ENCODE measurements at places on chromosomes 2 and 18.

- no peak for DNase-seq
Measured at GRCh38 chr18:79552696-79553095, 126.9 kb upstream of the CTDP1 start.

GRCh38 chr18:48002933-48003365 lies 72.5 kb upstream of the SMAD2 start:
- DNase-seq = no peak

GRCh38 chr18:849021-849420 lies 37.0 kb upstream of the YES1 start:
- DNase-seq = no peak

- no peak for DNase-seq
Measured at GRCh38 chr18:79851950-79852349, 54.2 kb downstream of the KCNG2 start.

GRCh38 chr2:218282173-218282991 lies 9.9 kb downstream of the TMBIM1 start:
- no peak for DNase-seq

- no peak for DNase-seq
Measured at GRCh38 chr2:139077099-139077737, 297.0 kb upstream of the NXPH2 start.

- no peak for DNase-seq
Measured at GRCh38 chr2:1049691-1050090, 99.0 kb downstream of the SNTG2 start.

DNA sequence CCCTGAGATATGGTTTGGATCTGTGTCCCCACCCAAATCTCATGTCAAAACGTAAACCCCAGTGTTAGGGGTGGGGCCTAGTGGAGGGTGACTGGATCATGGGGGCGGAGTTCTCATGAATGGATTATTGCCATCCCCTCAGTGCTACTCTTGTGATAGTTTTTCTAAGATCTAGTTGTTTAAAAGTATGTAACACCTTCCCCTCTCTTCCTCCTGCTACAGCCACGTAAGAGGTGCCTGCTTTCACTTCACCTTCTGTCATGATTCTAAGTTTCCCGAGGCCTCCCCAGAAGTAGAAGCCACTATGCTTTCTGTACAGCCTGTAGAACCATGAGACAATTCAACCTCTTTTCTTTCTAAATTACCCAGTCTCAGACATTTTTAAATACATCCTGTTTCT lies 16.9 kb downstream of the PUM2 start:
- DNase-seq = no peak

- no peak for DNase-seq
Measured at GRCh38 chr2:43605851-43606250, 10.0 kb upstream of the THADA start.

DNA sequence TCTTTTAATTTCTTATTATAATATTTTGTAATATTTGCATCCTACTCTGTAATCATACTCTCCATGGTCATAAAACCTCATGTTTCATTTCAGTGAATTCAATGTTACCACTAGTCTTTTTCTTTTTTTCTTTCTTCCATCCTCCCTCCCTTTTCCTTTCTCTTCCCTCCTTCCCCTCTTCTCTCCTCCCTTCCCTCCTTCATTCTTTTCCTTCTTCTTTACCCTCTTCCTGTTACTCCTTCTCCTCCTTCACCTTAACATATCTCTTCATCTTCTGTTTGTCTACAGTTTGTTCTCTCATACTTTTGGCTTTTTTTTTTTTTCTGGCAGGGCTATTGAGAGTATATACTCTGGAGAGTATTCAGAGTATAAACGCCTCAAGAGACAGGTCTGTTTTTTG lies 491.6 kb upstream of the ID2 start:
- no peak for DNase-seq

- no peak for DNase-seq
Measured at GRCh38 chr2:25324905-25325592, 16.7 kb downstream of the DNMT3A start.

GRCh38 chr2:65514555-65515195 lies 82.3 kb upstream of the SPRED2 start:
- no peak for DNase-seq

DNA sequence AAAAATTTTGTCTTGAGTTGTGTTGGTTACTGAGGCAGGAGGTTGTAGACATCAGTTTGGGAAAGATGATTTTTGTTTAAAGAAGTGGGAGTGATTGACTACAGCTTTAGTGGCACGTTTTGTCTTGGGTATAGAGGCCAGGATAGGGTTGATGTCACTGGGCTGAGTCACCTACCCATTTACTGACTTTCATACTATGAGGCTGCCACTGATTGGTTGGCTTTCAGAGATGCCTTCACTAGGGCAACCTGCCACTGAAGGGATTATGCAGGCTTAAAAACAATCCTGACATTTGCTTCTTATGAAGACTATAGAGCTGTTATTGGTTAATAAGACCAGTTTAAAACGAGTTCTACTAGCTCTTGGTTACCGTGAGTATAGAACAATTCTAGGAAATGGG lies 479.1 kb downstream of the SOX11 start:
- DNase-seq = no peak

DNA sequence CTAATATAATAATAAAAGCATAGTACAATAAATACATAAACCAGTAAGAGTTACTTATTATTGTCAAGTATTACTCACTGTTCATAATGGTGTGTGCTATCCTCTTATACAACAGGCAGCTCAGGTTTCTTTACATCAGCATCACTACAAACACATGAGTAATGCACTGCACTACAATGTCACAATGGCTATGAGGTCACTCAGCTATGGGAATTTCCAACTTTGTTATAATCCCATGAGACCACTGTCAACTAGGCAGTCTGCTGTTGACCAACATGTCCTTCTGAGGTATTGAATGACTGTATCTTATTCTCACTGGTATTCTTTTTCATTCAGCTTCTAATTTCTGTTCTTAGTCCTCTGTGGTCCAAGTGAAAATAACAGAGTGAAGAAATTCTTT lies 250.4 kb upstream of the DSEL start:
- DNase-seq = no peak

DNA sequence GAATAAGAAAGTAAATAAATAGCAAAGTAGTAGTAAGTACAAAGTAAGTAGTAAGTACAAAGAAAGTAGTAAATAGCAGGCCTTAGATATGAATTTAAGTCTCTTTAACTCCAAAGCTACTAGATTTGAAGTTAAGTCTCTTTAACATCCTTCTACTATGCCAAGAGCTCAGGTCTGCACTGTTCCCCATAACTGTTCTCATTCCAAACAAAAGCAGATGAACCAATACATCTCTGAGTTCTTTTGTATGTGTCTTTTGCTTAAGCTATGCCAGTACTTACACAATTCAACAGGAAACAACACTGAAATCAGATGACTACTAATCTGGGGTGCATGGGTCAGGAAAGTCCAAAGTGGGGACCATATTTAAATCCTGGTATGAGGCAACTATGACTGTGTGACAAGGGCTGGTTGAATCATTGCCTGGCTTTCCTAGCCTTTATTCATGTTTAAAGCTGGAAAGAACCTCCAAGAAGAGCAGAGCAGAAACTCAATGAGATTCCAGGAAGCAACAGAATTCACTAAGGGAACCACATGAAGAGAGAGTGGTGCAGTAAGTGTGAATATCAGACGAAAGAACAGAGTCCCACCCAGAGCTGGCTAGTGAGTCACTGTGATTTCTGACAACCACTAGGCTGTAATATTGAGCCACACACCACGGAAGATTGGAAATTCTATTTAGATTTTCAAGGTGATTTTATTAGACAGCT lies 51.0 kb upstream of the CYP26B1 start:
- DNase-seq = no peak

- no peak for DNase-seq
Measured at GRCh38 chr18:32208577-32208976, 18.7 kb downstream of the MEP1B start.

GRCh38 chr2:5465859-5466258 lies 226.3 kb upstream of the SOX11 start:
- DNase-seq = no peak

DNA sequence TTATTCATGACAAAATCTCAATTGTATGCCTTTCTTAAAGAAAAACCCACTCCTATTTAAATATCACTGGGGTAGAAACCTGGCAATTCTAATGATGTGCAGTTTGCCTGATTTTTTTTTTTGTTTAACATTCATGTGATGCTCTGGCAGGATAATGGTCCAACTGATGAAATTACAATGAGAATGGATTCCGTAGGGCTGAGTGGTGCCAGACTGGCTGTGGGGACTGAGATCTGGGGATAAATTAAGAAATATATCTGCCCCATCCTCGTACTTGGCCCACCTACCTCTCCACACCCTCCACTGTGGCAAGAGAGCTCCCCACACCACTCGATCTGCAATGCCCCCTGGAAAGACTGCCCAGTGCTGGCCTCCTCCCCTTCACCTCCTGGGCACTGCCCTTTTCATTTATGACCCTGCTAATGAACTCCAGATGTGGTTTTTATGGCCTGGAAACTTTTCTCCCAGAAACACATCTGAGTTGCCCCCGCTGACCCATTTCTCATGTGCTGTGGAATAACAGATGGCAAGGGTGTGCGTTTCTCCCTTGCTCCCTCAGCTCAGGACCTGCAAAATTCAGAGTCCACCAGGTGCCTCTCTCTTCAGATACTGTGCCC lies 33.0 kb upstream of the RPL37A start:
- no peak for DNase-seq

GRCh38 chr2:95384854-95385569 lies 17.5 kb upstream of the FAHD2A start:
- DNase-seq = no peak

GRCh38 chr2:207467716-207468347 lies 61.9 kb upstream of the CREB1 start:
- no peak for DNase-seq

Measured in OCI-M1 (cell line).